ENCODE measurements at places on chromosomes 5 and 9.

GRCh38 chr5:180127682-180128670 lies 56.4 kb upstream of the RNF130 start:
- no peak for DNase-seq

DNA sequence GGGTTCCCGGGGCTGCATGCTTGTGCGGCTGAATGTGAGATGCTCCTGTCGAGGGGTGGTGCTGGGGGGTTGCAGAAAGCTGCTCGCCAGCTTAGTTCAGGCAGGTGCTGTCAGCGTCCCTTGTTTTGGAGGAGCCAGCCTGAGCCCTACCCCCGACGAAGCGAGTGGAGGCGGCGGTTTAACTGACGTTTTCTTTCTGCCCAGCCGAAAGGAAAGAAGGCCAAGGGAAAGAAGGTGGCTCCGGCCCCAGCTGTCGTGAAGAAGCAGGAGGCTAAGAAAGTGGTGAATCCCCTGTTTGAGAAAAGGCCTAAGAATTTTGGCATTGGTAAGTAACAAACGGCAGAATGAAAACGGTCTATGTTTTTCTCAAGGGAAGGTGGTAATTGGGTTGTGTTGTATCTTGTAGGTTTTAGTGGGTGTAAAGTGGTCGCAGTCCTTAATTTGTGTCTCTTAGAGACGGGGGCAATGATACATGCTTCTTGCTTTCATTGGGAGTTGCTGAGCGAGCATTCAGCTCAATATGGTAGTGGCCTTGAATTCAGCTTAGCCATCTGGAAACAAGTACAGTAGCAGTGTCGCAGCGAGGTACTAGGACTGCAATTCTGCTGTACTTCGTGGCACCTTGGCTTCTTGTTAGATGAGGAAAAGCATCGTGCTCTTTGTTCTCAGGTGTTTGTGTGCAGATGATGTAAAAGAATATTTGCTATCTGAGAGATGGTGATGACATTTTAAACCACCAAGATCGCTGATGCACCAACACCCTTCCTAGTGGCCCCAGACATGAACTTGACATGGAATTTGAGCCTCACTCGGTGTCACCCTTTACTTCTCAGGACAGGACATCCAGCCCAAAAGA lies 928 bp downstream of the RPL7A start:
- DNase-seq, result no peak

- DNase-seq, result no peak
These were observed 298.6 kb upstream of the WWC1 start for GRCh38 chr5:167992868-167993267.

GRCh38 chr5:39283231-39283818 lies 64.0 kb upstream of the FYB1 start:
- DNase-seq, result no peak
